Posterior cingulate gyrus (tissue), 11 donors: ENCODE measurements at places on chromosomes 1 and 21.

- no peak for DNase-seq
Observed at GRCh38 chr1:147895123-147895522, 7.5 kb upstream of the GJA8 start.

DNA sequence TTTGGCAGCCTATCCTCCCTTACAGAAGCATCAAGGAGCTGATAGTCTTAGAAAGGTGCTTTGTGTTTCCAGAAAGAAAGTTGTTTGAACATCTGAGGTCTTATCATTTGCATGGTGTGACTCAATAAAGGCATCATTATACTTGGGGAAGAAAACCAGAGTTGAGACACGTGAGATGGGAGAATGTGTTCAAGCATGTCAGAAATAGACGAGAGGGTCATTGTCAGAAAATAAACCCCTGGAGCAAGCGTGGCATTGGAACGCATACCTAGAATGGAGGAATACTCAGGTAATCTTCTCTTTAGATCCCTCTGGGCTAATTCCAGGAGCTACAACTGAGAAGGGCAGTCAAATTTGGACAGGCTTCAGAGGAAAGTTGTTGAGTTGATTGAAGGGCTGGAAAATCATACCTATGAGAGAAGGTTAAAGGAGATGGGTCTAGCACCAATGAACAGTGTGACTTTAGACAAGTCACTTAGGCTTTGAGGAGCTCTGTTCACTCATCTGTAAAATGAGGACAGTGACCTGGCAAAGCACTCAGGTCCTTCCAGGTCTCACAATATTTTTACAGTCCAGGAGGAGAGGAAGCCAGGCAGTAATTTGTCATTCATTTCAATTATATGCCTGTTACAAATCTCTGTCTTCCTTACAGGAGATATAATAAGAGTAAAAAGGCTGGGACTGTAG, 101.3 kb upstream of the C1orf21 start:
- no peak for DNase-seq

DNA sequence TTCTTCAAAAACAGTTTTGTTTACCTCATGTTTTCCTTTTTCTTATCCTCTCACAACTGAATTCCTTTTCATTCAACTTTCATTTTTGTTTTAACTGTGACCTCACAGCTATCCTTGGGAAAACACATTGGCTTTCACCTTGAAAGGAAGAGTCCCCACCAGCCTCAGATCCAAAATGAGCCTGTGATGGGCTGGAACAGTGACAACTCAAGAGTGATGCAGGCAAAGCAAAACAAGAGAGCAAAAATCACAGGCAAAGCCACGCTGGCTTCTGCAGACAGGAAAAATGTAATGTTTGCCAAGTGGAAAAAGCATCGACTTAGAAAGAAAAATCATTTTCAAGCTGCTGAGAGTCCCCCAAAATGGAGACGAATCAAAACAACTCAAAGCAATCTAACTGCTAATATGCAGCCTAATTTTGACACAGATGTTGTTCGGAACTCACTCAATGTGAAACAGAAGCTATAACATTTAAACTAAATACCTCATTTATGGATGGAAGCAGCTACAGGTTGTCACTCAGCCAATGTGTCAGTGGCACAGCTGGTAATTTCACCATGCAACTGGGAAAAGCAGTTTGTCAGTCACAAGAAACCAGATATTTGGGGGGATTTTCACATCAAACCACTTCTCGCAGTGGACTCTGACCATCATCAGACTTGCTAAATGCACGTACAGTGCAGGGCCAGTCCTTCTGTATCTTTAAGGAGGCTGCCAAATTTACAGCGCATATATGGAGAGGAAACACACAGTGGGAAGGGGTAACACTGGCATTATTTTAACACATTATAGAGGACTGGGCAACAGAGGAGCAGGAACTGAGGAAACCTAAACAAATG, 50.7 kb downstream of the ALG14 start:
- DNase-seq, result no peak

DNA sequence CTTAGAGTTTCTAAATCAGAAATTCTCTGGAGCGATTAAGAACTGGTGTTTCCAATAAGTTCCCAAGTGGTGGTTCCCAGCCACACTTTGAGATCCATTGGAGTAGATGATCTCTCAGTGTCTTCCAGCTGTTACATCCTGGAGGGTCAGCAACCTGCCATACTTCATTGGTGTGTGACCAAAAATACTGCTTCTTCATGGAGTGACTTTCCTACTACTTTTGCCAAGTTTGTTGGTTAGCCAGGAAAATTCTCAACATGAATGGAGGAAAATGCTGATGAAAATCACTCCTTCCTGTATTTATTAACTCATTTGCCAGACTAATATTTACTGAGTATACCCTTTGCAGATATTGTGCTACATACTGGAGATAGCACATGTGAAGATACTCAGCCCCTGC, 186.1 kb downstream of the FGGY start:
- DNase-seq, result no peak

- no peak for DNase-seq
Observed at GRCh38 chr1:41314376-41315145, 46.7 kb upstream of the FOXO6 start.

GRCh38 chr1:60861961-60862567, 220.3 kb upstream of the NFIA start:
- DNase-seq, result no peak

DNA sequence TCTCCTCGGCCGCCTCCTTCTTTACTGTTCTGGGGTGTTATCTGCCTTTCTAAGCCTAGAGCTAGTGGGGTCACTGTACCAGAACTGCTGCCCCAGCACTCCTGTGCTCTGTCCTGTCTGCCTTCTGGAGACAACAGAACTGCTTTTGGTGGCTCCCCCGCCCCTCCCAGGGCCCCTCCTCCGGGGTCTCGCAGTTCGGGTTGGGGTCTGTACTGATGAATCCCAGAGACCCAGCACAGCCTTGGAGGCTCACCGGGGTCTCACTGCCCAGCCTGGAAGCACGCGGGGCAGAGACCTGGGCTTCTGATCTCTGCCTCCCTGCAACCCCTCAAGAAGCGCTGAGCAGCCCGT, 3.2 kb upstream of the PLEKHA6 start:
- DNase-seq, result no peak

DNA sequence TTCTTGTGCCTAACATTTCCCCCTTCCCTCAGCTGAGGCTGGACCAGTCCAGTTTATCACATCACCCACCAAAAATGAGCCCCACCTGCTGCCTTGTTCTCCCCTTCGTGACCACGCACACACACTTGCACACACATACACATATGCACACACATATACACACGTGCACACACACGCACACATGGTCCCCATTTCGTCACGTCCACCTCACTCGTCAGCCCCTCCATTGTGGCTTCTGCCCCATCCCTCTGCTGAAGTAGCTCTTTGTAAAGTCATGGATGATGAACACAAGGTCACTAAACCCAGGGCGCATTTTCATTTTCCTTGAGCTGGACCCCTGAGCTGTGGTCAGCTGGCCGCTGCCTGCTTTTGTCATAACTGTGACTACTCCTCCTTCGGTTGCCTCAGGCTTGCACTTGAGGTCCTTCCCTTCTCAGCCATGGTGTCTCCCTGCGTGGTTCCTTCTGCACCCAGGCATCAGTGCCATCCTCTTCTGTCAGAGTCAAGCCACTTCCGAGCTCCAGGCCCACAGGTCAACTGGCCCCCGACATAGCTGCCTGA, 93.8 kb downstream of the SYT2 start:
- DNase-seq, result no peak

- DNase-seq, result no peak
Observed at GRCh38 chr1:176499671-176500070, 36.7 kb downstream of the PAPPA2 start.

DNA sequence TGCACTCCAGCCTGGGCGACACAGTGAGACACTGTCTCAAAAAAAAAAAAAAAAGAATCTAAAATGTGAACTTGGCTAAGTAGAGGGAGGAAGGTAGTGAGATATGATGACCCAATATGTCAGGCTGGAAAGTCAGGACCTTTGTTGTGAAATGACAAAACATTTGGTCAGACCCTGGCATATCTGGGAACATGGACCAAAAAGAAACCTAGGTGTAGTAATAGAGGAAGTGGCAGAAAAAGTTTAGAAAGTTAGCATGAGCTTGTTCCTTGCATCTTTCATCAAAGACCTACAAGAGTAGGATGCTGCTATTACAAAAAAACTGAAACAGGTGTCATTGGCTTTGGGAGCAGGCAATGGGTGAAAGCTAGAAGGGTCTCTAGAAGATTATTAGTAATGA, 7.3 kb upstream of the S100A3 start:
- no peak for DNase-seq

DNA sequence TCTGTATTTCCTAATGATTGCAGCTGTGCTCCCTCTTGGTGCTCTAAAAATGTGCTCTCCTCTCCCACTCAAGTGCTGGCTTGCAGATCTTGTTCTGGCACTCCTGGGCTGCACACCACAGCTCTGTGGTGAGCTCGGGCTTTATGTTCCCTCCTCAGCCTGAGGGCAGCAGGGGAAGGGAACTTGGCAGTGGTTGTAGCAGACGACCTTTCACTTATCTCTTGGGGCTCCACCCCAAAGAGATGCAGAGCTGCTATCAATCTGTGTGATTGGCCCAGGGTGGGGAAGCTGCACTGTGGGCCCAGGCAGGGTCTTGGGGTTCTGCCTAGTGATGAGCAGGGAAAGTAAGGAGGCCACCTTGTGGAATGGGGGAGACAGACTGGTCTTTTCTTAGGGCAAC, 143.5 kb upstream of the GORAB start:
- DNase-seq, result no peak

- no peak for DNase-seq
Observed at GRCh38 chr1:201531551-201532425, 7.1 kb upstream of the NAV1 start.

DNA sequence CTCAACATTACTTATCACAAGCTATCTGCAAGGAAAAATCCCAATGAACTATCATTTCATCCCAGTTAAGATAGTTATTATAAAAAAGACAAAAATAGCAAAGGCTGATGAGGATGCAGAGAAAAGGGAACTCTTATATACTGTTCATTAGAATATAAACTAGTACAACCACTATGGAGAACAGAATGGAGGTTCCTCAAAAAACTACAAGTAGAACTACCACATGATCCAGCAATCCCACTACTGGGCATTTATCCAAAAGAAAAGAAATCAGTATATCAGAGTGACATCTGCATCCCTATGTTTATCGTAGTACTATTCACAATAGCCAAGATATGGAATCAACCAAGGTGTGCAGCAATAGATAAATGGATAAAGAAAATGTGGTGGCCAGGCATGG, 4.9 kb upstream of the C1orf185 start:
- DNase-seq, result no peak

DNA sequence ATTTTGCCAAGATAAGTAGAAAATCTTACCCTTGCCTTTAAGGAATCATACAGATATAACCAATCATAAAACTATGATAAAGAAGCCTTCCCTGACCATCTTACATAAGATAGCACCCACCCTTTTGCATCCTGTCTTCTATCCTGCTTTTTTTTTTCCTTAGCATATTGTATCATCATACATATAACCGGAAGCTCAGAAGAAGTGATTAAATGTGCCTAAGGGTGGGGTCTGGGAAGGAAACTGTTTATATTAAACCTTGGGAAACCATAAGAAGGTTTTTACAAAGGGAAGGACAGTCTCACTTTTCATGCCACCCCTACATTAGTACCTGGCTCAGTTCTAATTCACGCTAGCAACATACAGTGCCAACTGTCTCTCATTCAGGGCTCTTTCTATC, 66.8 kb downstream of the LUZP1 start:
- DNase-seq, result no peak

GRCh38 chr21:42159560-42160110, 59.3 kb upstream of the ABCG1 start:
- DNase-seq, result no peak

- DNase-seq, result no peak
Observed at GRCh38 chr1:207815466-207815865, 63.6 kb downstream of the CD46 start.

DNA sequence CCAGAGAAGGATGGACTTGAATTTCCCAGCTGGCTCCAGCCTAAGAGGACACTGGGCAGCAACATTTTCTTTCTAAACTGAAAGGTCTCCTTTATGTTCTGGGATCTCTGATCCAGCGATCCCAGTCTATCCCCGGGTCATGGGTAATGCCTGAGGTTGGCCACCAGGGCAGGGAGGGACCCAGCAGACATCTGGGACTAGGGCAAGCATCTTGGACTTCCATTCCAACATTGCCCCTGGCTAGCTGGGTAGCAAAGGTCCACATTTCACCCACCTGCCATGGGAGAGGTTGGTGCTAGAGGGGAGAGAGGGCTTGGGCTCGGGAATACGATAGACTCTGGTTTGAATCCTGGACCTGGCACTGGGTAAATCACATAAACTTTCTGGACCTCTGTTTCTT, 84.6 kb downstream of the LRRN2 start:
- DNase-seq, result no peak

GRCh38 chr1:64487061-64487460, 17.1 kb downstream of the CACHD1 start:
- no peak for DNase-seq

DNA sequence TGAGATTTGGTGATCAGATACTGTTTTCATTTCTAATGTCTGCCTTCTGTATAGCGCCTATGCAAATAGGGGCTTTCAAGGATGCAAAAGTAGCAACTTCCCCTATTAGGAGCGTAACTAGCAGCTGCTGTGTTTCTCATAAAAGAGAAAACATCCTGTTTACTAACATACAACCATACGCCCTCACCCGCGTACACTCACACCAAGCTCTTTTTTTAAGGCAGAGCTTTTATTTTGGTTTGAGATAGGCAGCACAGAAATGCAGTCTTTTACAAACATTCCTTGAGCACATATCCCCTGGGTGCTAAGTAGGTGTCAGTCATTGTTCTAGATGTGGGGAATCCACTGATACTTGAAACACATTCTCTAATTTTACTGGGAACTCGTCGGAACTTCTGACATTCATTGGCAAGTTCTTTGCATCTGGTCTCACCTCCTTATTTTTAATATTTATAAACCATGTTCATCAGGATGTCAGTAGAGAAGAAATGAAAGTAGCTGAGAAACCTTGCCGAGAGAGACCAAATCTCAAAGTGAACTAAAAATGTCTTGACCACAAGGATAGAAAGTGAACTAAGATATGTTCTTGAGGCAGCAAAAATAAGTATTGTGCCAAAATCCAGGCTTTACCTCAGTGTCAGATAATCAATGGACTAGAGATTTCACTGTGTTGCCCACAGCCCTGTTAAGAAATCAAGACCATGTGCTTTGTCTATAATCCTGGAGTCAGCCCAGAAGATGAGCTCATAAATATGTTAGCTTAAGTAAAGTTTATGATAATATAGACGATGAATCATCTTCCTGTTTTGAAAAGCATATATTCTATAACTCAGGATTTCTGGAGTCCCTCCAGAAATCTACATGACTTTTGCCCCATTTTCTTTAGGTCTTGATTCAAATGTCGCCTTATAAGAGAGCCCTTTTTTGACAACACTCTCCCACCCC, 350.9 kb downstream of the ST6GALNAC3 start:
- no peak for DNase-seq

GRCh38 chr1:214107322-214108096, 119.7 kb downstream of the PROX1 start:
- DNase-seq, result peak; percentile 72

DNA sequence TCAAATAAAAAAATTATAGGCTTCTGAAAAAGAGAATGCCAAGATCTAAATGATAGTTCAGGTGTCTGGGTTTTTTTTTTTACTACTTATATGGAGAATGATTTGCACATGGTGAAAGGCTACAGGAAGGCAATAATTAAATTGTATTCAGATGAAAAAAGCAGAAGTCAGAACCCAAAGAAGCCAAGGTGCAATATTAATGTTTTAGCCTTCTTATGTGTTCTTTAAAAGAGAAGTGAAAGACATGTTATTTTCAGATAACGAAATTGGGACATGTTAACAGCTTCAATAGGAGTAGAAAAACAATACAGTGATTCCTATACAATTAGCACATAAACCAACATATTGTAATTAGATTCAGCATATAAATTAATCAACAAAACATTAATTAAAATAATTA, 452.9 kb upstream of the PRMT6 start:
- no peak for DNase-seq

- DNase-seq, result no peak
Observed at GRCh38 chr1:229448845-229449244, 15.0 kb upstream of the ACTA1 start.
